IPS DF 6.9 (cell line): ENCODE measurements at places on chromosomes 5 and 9.

DNA sequence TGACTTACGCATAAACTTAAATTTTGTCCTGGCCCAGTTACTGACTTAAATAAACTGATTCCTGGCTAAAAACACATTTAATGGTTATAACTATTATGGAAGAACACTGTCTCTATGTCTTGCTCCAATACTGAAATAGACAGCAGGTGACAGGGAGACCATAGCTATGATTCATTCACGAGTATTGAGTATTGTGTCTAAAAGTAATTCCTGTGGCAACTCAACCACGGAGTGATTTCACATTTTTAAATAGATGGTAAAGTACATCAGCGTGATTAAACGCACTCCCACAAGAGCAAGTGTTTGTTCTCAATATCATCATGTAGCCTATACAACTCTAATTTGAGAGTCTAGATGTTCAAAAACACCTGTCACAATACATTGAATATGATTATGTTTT lies 35.9 kb upstream of the PCSK1 start:
- DNase-seq: no peak

GRCh38 chr9:99057665-99058625 lies 47.0 kb upstream of the TGFBR1 start:
- no peak for DNase-seq

GRCh38 chr5:179225387-179225786 lies 119.9 kb downstream of the ADAMTS2 start:
- DNase-seq: no peak

GRCh38 chr9:83707518-83707767 lies 315 bp downstream of the UBQLN1 start:
- no peak for DNase-seq

DNA sequence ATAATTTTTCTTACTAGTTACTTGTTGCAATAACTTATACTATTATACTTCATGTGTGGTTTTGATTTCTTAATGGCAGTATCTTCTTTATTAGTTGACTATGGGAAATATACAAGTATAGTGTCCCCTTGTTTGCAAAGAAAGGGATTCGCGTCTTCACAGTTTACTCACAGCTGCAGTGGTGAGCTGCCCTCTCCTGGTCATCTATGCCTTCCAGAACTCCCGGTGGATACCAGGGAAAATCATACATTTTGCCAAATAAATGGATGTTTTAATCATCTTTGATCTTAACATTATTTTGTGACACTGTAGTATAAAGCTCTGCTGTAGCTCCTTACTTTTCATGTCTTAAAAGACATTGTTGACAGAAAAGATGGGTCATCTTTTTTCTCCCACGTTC lies 142.0 kb downstream of the ZCCHC7 start:
- no peak for DNase-seq

- no peak for DNase-seq
Observed at GRCh38 chr5:169299663-169300467, 1.1 kb downstream of the SLIT3 start.

DNA sequence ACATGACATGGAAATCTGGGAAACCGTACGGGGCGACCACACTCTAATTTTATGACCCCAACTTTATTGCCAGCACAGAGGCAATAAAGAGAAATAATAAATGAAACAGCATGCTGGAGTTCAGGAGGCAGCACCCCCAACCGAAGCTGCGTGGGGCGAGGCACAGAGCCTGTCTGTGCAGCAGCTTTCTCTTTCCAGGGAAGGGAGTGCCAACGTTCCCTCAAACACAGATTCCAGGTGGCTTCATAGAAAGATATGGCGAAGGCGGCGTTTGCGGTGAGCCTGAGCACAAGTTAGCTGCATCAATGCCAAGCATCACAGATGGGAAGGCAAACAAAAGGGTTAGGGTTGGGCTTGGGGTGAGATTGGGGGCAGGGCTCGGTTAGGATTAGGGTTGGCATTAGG lies 114.8 kb downstream of the HSD17B3 start:
- DNase-seq: no peak
